ENCODE measurements at places on chromosomes 2 and 18.

DNA sequence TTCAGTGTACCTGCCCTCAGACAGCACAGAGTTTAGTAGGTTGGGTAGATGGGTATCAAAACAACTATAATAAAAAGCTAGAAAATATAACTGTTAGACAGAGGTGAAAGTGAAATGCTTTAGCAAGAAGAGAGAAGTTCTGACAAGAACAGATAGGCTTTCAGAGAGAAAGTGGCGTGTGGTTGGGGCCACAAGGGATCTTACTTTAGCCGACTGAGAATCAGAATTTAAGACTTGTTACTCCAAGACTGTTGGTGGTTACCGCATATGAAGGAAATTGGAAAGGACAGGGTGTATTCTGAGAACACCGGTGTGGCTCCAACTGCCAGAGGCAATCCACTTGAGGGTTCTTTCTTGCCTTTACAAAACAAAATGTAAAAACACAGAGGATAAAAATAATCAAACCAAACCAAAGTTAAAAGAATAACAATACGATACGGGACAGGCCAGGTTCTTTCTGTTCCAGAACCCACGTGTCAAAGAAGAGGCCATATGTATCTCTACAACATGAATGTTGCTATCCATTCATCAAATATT lies 44.4 kb upstream of the AGPS start:
- DNase-seq: no peak

- no peak for DNase-seq
These were observed 5.3 kb upstream of the FOSL2 start for GRCh38 chr2:28387082-28387960.

- DNase-seq: no peak
These were observed 57.7 kb downstream of the THADA start for GRCh38 chr2:43538034-43538670.

GRCh38 chr18:33835419-33835818 lies 257.4 kb downstream of the ASXL3 start:
- no peak for DNase-seq

- no peak for DNase-seq
These were observed 8.9 kb downstream of the KRTCAP3 start for GRCh38 chr2:27451095-27451494.

GRCh38 chr2:25032094-25032493 lies 9.8 kb upstream of the EFR3B start:
- no peak for DNase-seq

DNA sequence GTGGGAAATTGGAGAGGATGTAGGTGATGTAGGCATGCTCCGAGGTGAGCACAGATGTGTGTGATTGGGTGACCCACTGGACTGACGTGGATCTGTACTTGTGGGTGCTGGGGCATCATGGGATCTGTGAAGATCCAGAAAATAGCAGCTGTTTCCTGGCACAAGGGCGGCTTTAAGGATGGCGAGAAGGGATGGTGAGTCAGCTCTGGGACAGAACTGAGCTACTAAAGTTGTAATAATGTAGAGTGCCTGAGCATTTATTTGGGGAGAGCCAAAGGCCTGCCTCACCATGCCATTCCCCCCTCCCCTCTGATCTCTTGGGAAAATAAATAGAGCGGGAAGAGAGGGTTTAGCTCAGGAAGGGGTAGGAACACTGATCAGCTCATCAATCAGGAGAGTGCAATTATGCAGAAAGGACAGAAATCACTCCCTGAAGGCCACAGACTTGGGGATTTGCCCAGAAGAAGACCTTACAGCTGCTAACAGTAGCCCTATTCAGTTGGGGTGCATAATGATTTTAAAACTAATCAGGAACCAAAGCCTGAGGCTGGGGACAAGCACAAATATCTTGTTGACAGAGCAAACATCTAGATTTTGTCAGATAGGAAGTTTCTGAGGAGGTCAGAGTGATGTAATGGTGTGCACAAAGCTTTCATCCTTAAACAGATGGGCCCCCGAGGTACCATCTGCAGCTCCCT lies 30.3 kb downstream of the TANC1 start:
- no peak for DNase-seq

DNA sequence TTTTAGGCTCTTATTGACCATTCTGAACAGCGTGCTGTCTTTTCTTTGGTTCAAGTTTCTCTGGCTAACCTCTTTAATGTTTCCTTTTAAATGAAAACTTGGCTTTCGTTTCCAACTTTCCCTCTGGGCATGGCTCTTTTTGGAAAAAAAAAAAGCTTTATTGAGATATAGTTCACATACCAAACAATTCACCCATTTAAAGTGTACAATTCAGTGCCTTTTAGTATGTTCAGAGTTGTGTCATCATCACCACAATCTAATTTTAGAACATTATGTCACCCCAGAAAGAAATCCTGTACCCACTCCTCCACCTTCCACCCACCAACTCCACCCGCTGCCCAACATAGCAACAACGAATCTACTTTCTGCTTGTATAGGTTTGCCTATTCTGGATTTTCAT lies 322.4 kb downstream of the ADCYAP1 start:
- no peak for DNase-seq

Measured in urinary bladder (tissue), 4 donors.